ENCODE measurements at places on chromosomes 4 and X. TPM values are rescaled to one million over a fixed set of nuclear protein-coding genes. Genes with fewer than 3 reads are reported as not detected.

GRCh38 chr4:99825272-99825671 lies 8.6 kb downstream of the DAPP1 start:
- DNase-seq: no peak

DNA sequence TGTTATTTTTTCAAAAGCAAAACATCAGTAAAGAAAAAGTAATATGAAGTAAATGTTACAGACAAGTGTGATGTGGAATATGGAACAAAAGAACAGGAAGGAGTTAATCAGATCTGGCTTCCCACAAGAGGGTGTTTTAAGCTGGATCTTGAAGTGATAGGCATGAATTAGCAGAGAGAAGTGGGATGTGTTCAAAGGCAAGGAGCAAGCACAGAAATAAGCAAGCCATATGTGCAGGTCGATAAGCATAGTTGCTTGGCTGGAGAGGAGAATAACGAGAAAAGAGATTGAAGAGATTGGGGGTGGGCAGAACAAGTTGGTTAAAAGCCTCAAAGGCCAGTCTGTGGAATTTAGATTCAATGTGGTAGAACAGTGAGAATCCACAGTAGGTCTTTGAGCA lies 60.9 kb upstream of the PRPS1 start:
- no peak for DNase-seq

DNA sequence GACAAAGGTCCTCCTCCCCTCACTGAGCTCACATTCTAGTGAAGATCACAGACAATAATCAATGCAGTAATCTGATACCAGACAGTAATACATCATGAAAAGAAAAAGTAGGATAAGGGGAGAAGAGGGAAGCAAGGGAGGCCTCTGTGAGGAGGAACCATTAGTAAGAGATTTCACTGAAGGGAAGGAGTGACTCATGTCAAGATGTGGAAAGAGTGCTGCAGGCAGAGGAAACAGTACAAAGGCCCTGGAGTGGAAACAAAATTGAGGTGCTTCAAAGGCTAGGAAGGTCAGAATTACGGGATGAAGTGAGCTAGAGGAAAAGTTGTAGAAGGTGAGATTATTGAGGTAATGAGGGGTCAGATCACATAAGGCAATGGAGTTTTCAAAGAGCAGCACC lies 38.1 kb downstream of the LAMTOR3 start:
- DNase-seq: no peak

- no peak for DNase-seq
Observed at GRCh38 chr4:147794787-147795413, 63.0 kb downstream of the ARHGAP10 start.

DNA sequence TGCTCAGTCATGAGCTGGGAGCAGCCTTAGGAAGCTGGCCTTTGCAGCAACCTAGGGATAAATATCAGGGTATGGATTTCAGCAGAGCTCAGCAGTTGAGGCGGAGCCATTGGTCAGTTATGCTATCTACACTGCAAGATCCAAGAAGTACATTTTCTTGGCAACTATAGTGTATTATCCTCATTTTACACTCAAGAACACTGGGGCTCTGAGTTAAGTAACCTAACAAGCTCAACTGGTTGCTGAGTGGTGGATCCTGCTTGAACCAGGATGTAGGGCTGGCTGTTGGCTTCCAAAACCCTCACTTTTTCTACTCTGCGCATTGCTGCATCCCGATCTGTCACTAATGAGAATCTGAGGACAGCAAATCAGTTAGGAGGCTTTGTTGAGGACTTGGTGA lies 1.5 kb upstream of the SCARB2 start:
- no peak for DNase-seq

DNA sequence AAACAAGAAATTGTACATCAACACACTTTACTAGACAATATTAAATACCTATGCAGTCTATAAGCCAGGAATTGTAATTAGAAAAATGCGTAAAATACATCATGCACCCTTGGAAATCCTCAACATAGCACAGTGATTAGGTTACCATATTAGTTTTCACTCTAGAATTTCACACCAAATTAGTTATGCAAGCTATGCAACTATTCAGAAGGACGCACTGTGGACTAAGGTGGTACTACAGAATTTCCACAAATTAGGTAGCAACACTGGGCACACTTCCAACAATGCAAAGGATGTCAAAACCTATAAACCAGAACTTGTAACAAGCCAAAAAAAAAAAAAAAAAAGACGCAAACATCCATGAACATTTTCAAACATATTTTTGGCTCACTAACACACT lies 71.1 kb upstream of the ZCCHC13 start:
- no peak for DNase-seq

DNA sequence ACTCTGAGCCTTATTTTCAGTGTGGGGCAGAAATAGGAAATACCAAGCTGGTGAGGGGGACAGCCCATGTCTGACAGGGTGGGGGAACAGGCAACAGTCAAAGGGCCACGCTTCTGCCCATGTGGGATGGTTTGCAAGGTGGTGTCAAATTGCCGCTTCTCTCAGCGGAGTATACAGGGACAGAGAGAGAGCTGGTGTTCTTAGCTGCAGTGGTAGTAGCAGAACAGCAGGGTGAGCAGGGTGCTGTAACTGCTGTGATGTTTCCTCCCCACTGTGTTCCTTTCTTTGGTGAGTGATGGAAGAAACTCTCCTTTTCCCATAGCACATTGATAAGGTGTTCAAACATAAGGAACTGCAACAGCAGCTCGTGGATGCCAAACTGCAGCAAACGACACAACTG lies 37.9 kb downstream of the RBBP7 start:
- DNase-seq: no peak

The SAT1 gene
- 574 TPM for polyA plus RNA-seq

The GLRA2 gene
- not detected for polyA plus RNA-seq

- DNase-seq: no peak
Observed at GRCh38 chrX:77433001-77433400, 14.2 kb upstream of the FGF16 start.

- no peak for DNase-seq
Observed at GRCh38 chr4:6681191-6681590, 12.5 kb upstream of the S100P start.

GRCh38 chrX:47683829-47684205 lies 24.8 kb upstream of the UXT start:
- DNase-seq: no peak

The SERPINA7 gene
- polyA plus RNA-seq: 1.2 TPM

The SUPT20HL2 gene
- not detected for polyA plus RNA-seq

DNA sequence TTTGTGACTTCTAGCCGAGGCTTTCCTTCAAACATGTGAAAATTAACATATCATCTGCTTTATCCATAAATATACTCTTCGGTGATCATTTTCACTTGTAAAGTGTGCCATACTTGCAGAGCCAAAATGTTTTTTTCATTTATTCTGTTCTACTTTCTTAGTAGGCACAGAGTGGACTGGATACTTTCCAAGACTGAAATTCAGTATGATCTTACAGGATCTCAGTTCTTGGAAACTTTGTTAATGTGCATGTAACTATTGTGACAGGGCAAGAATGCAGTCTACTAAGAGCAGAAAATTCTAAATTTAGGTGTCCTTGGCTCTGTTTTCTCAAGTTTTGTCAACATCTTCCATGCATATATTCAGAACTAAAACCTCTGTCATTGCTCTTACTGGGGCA lies 284.9 kb downstream of the TEX13A start:
- no peak for DNase-seq

The SPARCL1 gene
- 87.4 TPM for polyA plus RNA-seq

DNA sequence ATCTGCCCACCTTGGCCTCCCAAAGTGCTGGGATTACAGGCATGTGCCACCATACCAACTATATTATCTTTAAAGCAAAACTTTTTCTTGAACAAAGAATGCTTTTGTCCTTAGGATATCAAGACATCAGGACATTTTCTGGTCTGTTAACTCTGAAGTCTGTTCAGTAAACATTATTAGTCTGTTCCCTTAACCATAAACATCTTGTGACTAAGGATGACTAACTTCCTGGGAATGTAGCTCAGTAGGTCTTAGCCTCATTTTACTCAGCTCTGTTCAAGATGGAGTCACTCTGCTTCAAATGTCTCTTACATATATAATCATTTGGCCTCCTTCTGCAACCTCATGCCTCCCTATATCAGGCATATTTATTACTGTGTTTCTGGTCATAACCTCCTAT lies 122.9 kb downstream of the UBE2NL start:
- no peak for DNase-seq

DNA sequence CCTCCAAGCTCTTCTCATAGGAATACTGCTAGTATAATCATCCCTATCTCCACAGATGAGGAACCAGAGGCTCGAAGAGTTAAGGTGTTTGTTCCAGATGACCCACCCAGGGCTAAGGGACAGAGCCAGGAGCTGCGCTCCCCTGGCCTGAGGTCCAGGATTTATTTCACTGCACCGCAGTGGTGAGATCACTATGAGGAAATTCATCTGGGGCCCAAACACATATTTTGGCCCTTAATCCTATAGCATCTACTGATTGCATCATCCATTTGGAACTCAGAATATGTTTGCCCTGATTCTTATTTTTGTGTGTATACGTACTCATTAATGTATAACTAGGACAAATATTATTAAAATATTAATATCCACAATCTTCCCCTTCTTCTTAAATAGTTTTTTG lies 100.1 kb upstream of the RBPJ start:
- DNase-seq: no peak

- peak; percentile 99 for DNase-seq
Observed at GRCh38 chrX:318068-318738, 393 bp downstream of the GTPBP6 start.

DNA sequence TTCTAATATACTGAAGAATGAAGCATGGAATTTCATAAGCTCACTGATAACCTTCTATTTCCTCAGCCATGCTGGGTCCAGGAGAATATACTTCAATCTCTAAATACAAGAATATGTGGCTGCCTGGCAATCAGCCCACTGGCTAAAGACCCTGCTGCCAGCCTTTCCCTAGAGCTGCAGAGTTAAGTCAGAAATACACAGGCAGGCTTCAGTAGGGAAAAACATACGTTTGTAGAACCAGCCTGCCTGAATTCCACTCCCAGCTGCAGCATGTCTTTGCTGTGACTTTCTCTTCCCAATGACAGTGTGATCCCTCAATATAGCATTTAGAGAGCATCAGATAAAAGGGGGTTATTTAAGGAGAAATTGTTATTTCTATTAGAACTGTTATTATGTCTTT lies 289.1 kb downstream of the PCDH19 start:
- DNase-seq: no peak

DNA sequence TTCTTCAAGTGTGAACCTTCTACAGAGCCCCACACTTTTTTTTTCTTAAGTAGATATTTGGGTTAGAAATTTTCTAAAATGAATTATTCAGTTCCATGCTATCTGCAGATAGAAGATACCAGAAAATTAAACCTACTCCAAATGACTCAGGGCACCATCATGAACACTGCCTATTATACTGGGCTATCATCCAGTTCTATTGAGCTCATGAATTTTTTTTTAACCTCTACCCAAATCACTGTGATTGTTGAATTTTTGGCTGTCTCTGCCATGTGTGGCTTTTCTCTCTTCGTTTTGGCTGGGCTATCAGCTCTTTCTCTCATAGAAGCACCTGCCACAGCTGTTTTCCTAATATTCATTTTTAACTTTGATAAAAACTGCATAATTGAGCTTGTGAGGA lies 31.0 kb upstream of the SLC34A2 start:
- no peak for DNase-seq

DNA sequence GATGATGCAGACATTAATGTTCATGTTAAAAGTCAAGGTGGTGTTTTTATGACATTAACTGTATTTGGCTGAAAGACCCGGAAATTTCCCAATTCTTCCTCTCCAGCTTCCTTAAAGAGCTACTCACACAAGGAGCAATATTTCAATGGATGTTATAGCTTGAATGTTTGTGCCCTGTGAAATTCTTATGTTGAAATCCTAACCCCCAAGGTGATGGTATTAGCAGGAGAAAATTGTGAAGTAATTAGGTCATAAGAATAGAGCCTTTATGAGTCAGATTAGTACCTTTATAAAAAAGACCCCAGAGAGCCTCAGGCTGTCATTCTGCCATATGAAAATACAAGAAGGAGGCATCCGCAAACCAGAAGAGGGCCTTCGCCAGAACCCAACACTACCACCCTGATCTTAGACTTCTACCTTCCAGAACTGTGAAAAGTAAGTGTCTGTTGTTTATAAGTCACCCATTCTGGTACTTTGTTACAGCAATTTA lies 3.6 kb downstream of the TLR1 start:
- no peak for DNase-seq

The MAGEA4 gene
- polyA plus RNA-seq: not detected

The PPBP gene
- 1.5 TPM for polyA plus RNA-seq

GRCh38 chr4:176404621-176405020 lies 84.9 kb downstream of the SPCS3 start:
- DNase-seq: no peak

GRCh38 chr4:2810388-2810787 lies 17.5 kb downstream of the SH3BP2 start:
- DNase-seq: no peak

DNA sequence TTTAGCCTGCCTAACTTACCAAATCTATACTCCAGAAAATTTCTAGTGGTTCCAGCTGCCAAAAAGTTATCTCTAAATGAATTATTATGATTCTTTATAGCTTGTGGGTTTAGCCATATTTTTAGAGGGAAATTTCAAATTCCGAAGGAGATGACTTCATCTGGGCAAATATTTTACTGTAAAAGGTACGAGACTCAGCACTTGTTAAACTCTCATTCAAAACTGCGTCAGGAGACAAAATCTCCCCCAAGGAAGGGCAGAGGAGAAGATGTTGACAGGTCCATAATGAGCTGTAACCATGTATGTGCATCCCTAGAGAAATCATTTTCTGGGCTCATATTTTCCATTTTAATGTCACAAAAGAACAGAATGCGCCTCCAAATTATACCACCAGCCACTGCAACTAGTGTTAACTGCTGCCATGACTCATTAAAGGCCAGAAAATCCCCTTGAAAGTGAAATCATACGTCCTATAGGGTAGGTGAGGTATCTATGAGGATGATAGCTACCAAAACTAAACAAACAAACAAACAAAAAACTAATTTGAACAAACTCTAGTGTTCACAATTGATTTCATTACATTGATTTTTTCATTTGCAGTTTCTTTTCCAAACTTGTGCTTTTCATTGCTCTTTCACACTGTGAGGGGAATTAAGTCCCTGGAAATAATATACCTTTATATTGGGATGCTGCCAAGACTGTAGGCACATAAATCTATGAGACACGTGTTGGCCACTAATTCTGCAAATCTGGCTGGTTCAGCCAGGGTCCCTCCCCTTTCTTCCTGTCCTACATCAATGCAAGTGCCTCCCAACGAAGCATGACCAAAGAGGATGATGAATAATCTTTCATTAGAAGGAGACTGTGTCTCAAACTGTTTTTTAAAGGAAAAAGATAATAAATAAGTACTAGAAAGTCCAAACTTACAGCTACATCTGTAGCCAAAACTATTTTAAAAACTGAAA lies 85.8 kb downstream of the ARHGAP6 start:
- no peak for DNase-seq

DNA sequence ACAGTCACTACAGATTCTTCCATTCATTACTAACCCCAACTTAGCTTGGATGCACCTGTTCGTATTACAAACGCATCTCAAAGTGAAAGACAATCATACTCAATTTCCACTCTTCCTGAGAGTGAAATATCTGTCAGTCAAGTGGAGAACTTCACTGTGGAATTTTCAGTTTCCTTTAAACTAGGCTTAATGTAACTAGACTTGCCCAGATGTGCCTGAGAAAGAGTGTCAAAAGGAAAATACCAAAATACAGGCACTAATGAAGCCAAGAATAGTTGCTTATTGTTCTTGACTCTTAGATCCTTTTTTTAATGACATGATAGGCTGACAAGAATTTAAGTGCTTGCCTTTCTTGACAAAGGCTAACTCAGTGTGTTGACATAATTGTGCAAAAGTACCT lies 72.4 kb upstream of the NR3C2 start:
- no peak for DNase-seq

Data from kidney (tissue), 22 donors.